Kidney (tissue), 22 donors: ENCODE measurements at places on chromosomes 2 and 18. TPM values are rescaled to one million over a fixed set of nuclear protein-coding genes. Genes with fewer than 3 reads are reported as not detected.

DNA sequence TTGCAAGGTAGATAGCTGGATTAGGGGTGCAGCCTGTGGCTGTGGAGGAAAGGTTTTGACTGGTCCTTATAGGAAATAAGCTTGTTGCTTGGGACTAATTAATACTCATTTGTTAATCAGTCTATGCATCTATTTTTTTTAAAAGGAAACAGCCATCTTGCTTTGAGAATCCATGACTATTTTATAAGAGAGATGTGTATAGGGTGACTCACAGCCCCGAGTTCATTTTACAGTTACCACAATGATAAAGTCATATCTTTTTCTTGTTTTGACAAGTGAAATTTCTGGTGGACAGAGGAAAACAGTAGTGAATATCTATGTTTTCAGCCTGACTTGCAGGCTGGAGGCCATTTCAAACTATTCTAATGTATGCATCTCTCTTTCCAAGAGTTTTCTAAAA lies 193.5 kb upstream of the CCDC68 start:
- no peak for DNase-seq

DNA sequence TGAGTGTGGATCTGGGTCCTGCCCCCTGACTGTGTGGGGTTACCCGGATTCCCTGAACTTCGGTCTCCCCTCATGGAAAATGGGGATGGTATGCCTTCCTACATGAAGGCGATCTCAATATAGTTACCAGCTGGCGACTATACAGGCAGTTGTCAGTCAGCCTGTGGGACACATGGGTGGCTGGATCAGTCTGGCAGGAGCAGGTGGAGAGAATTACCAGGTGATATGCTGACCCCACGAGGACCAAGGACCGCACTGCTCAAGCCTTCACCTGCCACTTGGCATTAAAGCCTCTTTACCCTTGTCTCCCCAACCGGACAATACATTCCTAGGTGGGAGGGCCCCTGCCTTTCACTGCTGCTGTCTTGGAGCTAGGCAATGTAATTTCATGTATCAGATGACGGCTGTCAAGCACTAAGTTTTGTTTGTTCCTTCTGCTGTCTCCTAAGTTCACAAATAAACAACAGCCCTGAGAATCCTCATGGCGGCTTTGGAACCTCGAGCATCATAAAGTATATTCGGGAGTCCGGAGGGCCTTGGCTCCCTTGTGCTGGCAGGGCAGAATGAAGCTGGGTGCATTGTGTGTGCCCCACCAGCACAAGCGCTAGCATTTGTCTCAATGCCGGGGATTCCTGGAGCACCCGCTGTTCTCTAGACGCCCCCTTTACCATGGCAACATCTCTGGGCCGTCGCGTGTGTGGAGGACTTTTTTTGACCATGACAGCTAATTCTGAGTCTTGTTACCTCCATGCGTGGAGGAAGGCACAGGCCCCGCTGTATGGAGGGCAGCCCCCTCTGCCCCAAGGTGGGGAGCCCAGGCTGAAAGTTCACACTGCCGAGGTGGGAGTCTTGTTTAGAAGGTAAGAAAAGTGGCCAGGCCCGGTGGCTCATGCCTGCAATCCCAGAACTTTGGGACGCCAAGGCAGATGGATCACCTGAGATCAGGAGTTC lies 48.6 kb downstream of the PDCL3 start:
- no peak for DNase-seq

- DNase-seq = no peak
Measured at GRCh38 chr18:56937874-56938430, 208.9 kb upstream of the BOD1L2 start.

DNA sequence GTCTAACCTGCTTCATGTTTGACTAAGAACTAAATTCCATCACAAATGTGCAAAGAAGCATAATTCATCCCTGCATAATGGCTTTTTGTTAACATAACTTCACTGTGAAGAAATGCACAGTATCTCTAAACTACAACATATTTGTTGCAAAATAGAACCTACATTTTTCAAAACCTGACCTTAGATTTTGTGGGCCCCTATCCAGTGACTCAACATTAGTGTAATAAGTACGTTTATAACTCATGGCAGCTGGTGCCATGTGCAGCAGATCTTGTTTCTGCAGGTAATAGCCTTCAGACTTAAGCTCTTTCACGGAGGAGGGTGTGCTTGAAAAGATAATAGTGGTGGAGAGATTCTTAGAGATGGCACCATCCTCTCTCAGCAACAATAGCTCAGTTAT lies 28.6 kb upstream of the VWC2L start:
- no peak for DNase-seq

GRCh38 chr2:96526615-96527285 lies 9.8 kb upstream of the ARID5A start:
- DNase-seq = no peak

- no peak for DNase-seq
Measured at GRCh38 chr2:13919981-13920382, 712.5 kb upstream of the LRATD1 start.

The DCC gene
- not detected for polyA plus RNA-seq

DNA sequence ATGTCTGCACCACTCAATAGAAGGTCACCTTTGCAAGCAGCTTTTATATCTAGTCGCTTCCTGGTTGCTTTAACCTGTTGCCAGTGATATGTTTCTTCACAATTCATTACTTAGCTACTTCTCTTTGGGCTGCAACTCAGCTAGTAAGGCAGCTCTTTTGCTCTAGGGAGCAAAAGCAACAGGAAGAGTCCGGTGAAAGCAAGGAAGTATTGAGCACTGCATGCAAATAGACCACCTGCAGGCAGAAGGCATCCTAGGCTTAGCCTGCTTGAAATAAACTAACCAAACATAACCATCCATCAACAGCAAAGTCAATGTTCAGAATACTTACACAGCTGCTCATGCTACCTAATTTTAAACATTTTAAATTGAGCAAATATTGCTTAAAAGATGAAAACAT lies 529.2 kb upstream of the LINC00305 start:
- no peak for DNase-seq

- no peak for DNase-seq
Measured at GRCh38 chr2:72128843-72129227, 18.8 kb downstream of the CYP26B1 start.

The TMEM178A gene
- polyA plus RNA-seq = 48.0 TPM

The TOGARAM2 gene
- 1.4 TPM for polyA plus RNA-seq

The MYOM1 gene
- polyA plus RNA-seq = 2.1 TPM

The DYNAP gene
- not detected for polyA plus RNA-seq

The EGR4 gene
- not detected for polyA plus RNA-seq

- DNase-seq = no peak
Measured at GRCh38 chr2:162090109-162090508, 16.1 kb upstream of the DPP4 start.

The UGT1A10 gene
- 6.6 TPM for polyA plus RNA-seq

The SERPINB13 gene
- polyA plus RNA-seq = not detected

The PPP1R1C gene
- polyA plus RNA-seq = 2.5 TPM

GRCh38 chr2:11376071-11376470 lies 31.6 kb upstream of the ROCK2 start:
- DNase-seq = no peak

- no peak for DNase-seq
Measured at GRCh38 chr2:134457765-134458472, 204.0 kb downstream of the MGAT5 start.

The HOXD13 gene
- not detected for polyA plus RNA-seq

The TANC1 gene
- polyA plus RNA-seq = 9.2 TPM

GRCh38 chr2:169860149-169860548 lies 32.9 kb downstream of the UBR3 start:
- DNase-seq = no peak

DNA sequence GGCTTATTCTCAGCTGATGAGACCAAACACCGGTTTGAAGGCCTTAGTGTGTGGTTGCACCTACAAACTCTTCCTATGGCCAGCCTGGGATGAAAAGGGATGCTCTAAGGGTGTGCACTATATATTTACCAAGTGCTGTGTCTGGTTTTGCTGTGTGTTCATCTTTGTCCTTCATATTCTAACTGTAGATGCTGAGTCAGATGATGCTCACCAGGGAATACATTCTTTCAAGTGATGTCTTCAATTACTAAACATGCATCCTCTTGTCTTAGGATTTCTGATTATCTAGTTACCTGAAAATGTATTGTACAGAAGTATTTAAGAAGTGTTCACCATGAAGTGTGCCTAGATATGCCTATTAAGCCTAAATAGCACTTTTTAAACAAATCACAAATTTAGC lies 1111.6 kb upstream of the ZEB2 start:
- DNase-seq = no peak

DNA sequence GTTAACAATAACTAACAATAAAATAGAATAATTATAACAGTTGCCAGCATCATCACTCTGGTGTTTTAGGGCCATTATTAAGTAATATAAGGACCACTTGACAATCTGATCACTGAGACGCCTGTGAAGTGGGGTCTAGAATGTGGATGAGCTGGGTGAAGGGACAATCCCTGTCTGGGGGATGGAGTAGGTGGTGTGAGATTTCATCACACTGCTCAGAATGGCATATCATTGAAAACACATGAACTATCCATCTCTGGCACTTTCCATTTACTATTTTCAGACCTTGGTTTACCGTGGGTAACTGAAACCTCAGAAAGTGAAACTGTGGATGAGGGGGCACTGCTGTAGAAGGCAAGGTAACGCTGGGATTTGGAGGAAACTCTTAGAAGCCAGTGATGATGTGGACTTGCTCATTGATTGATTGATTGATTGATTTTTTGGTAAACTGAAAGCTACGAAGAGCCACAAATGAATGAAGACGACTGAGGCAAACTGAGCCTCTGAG lies 204.4 kb upstream of the TWIST2 start:
- no peak for DNase-seq

DNA sequence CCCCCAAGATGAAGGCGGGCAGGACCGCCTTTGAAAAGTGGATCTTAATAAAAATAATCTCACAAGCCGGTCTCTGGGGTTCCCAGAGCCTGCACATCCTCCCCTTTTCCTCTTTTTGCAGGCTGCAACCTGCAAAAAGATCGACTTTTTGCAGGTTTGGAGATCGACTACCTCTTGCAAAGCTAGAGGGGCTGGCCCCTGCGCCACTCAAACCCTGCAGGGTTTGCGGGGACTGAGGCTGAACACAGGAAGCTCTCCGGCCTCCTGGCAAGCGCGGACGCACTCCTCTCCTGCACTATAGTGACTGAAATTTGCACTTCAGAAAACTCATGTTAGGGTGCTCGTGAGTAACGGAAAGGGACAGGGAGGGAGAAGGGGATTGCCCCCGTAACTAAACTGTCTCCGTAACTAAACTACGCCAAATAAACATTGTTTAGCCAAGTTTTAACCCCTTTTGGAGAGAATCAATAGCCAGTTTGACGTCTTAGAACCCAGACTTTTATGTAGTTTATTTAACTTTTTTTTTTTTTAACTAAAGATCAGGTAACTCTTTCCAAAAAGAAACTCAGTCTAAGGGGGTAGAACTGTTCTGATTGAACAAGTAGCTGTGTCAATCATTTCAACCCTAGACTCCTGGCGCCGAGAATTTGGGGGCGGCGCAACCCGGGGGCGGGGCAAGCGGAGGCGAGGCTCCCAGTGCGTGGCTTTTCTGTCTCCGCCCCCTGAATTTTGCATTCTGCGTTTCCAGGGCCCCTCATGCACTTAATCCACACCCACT lies 2.5 kb downstream of the IGFBP5 start:
- peak; percentile 94 for DNase-seq

The RTP5 gene
- not detected for polyA plus RNA-seq

The PFN4 gene
- 2.1 TPM for polyA plus RNA-seq

DNA sequence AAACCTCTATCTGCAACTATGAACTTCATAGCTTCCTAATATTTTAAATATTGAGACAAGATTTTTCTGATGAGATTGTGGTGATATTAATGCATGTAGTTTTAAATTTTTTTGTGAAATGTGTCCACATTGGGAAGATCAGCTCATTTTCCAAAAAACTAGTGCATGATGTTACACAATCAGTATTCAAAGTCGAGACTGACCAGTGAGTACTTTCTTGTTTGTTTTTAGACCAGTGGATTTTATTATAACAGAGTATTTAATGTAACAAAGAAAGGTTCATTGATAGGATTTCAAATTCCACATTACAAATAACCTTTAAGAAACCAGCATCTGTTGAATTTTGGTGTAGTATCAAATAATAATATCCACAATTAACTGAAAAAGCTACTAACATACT lies 99.3 kb downstream of the TTC27 start:
- DNase-seq = no peak

The CAPN14 gene
- 0.22 TPM for polyA plus RNA-seq

The HOXD3 gene
- 16.9 TPM for polyA plus RNA-seq
